ENCODE measurements at places on chromosomes 5 and 9.

- DNase-seq = peak; percentile 0
Observed at GRCh38 chr5:151648988-151649387, 37.7 kb downstream of the SPARC start.

GRCh38 chr9:93134015-93134739, at the start of gene NINJ1:
NINJ1 (minus strand) TSS chr9:93134251; CDS start chr9:93134217, 34 bp downstream.
- no peak for DNase-seq

DNA sequence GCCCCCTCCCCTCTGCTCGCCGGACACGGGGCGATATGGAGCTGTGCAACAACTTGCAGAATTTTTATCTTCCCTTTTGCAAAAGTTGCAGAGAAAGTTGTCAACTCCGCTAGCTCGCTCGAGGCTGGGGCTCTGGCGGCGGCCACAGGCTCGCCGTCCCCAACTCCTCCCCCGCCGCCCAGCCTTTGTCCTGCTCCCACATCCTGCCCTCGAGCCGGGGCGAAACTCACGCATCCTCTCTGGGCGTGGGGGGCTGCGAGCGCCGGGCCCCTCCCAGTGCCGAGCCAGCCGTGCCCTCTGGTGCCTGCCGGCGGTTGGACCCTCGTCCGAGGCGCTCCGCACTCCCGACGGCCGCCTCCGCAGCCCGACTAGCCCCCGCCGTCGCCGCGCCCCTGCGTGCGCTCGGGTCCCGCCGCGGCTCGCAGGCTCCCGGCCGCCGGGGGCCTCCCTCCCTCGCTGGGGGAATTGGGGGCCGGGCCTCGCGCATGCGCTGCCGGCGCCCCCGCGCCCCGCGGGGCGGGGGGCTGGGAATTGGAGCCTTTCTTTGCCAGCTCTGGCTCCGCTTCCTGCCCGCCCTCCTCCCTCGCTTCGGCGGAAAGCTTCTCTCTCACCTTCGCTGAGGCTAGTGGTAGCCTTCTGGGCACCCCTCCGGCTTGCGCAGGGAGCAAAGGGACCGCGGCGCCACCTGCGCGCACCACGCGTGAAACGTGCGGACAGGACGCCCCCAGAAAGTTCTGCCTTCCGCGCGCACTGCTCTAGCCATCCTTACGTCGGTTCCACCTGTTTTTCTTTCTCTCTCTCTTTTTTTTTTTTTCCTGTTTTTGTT, at the start of gene CCNJL:
CCNJL (minus strand) TSS at position 431 of the 826 bp plus-strand sequence. CDS start 641 bp downstream, outside the sequence.
- DNase-seq = no peak

GRCh38 chr5:100434815-100435214, 100.4 kb upstream of the FAM174A start:
- DNase-seq = no peak

- DNase-seq = no peak
Observed at GRCh38 chr5:66307647-66308241, 163.6 kb downstream of the SREK1 start.

- DNase-seq = no peak
Observed at GRCh38 chr9:137689745-137690529, 71.1 kb downstream of the EHMT1 start.

DNA sequence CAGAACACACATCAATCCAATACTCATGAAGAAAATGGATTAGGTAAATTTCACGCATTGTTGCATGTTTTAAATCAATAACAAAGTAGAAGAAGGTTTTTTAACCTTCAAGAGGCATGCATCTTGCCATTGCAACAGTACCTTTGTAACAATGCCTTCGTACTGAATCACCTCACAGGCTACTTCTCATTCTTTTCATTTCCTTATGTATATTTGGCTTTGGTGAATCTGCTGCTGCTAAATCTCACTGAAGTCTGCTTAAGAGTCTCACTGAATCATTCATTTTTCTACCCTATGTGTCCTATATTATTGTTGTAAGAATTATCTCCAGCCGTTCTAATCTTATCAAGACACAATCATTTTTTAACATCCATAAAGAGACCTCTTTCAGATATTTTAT, 152.5 kb downstream of the CDH10 start:
- DNase-seq = no peak

- no peak for DNase-seq
Observed at GRCh38 chr5:41648996-41649395, 138.6 kb upstream of the PLCXD3 start.

DNA sequence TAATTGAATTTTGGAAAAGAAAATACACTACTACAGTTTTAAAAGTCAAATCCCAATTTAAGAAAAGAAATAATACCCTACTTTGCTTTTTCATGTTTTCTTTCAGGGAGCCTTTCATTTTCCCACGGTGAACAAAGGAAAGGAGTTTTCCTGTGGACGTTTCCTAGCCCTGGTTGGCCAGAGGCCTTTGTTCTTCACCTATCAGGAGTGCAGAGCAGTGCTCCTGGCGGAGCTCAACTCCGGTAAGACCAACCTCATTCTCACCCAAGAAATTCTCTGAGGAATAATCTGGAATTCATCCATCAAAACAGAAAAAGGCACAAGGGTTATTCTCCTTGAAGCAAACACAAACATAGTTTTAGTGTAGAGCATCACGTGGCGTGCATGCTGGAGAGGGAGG, 248.9 kb downstream of the ADGRV1 start:
- DNase-seq = no peak

GRCh38 chr9:135018306-135018915, 69.1 kb upstream of the OLFM1 start:
- no peak for DNase-seq

DNA sequence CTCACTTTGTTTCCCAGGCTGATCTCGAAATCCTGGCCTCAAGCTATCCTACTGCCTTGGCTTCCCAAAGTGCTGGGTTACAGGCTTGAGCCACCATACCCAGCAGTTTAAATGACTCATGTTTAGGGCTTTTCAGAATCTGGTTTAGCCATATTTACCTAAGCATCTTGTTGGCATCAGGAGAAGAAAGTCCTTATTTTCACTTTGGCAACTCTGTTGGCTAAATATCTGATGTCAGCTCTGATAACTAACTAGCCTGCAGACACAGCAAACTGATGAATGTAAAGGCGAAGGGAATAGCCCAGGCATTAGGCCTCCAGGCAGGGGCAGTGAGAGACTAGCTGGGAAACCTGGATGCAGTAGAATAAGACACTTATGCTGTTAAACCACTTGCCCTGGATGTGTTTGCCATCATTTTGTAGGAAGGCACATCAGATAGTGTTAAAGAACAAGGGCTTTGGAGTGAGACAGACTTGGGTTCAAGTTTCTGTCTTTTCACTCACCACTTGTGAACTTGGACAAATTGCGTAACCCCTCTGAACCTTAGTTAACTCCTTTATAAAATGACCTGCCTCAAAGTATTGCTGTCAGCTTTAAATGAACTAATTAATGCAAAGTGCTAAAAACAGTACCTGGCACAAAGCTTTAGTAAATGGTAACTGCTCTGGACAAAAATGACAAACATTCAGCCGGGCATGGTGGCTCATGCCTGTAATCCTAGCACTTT, 34.7 kb upstream of the GARNL3 start:
- DNase-seq = no peak

DNA sequence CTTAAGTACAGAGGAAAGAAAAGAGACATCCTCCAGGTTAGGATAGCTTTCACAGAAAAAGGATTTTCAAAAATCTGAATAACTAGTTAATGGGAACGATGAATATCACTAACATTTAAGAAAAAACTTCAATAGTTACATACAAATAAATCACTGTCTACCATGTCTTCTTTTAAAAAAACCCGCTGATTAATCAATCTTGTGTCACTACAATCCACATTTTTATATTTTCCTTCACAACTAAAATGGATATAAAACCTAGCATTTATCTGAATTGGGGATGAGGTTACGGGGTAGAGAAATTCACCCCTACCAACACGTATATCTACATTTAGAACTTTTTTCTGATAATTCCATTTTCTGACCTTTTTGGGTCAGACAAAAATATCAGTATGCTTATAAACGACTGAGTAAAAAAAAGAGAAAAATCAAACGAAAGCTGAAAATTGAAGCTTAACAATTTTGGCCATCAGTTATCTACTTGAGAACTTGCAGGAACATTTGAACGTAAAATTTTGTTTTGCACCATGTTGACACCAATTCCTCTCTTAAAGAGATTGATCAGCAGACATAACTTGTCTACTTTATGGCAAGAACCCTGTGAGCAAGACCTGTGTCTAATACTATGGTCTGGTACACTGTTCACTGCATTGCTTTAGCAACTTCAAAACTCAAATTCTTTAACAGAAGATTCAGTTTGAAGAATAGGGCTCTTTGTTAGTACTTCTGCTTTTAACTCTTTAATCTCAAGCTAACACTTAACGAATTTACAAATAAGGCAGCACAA, 4.8 kb downstream of the NR3C1 start:
- DNase-seq = no peak

GRCh38 chr5:121432-121831, 29.5 kb downstream of the PLEKHG4B start:
- no peak for DNase-seq

GRCh38 chr5:98651715-98652114, 121.7 kb upstream of the RGMB start:
- no peak for DNase-seq

- DNase-seq = no peak
Observed at GRCh38 chr9:114592356-114592755, 4.8 kb downstream of the ATP6V1G1 start.

- DNase-seq = no peak
Observed at GRCh38 chr5:165538065-165538464, 2032.6 kb downstream of the MAT2B start.

DNA sequence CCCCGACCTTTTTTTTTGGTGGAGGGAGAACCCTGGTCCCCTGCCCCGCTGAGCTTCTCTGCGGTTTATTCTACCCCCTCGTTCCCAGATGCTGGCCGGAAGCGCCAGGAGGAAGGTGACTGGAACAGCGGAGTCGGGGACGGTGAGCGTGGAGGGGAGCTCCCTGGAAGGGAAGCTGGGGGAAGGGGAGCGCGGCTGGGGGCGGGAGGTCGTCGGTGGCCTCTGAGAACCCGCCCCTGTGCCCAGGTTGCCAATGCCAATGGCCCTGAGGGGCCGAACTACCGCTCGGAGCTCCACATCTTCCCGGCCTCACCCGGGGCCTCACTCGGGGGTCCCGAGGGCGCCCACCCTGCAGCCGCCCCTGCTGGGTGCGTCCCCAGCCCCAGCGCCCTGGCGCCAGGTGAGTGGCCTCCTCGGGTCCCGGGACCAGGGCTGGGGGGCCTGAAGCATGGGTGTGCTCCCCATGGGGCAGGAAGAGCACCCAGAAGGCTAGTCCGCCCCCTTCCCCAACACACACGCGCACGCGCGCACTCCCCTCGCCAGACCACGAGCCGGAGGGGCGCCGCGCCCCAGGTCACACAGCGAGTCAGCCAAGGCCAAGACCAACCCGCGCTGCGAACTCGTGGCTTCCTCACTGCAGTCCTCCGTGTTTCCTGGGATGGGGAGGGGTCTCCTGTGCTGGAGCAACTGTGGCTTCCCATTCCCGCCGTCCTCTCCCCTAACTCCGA, 10.6 kb downstream of the MYOZ3 start:
- DNase-seq = no peak

DNA sequence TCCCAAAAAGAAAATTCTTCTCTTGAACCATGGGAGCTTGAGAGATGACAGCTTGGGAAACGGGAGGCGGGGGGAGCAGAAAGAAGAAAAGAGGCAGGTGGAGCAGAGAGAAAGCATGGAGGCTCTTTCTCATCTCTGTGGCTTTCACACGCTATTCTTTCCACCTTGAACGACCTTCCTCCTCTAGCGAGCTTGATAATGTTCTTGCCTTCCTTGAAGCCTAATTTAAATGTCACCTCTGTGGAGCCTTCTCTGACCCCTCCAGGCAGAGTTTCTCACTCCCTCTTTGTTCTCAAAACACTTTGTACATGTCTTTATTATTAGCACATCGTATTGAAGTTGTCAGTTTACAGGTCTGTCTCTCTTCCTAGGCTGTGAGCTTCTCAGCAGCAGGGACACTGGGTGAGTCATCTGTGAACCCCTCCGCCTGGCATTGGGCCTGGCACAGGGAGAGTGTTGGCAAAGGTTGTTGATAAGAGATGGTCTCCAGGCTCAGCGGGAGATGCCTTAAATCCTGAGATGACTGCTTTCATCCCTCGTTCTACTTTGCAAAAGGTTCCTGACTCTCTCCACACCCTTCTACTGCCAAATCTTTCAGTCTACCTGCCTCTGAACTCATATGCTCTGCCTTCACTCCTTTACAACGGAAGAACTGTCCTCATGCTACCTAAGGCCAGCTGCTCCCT, 14.1 kb upstream of the STRBP start:
- DNase-seq = no peak

All from NCI-H524 treated with DMSO at 0.1 percent for 48 hours (cell line).